ENCODE measurements at places on chromosomes 1 and 21.

GRCh38 chr1:85445906-85446305 is 19.1 kb downstream of the DDAH1 start:
- no peak for DNase-seq

GRCh38 chr21:38396325-38396724 is 102.0 kb downstream of the ERG start:
- no peak for DNase-seq

DNA sequence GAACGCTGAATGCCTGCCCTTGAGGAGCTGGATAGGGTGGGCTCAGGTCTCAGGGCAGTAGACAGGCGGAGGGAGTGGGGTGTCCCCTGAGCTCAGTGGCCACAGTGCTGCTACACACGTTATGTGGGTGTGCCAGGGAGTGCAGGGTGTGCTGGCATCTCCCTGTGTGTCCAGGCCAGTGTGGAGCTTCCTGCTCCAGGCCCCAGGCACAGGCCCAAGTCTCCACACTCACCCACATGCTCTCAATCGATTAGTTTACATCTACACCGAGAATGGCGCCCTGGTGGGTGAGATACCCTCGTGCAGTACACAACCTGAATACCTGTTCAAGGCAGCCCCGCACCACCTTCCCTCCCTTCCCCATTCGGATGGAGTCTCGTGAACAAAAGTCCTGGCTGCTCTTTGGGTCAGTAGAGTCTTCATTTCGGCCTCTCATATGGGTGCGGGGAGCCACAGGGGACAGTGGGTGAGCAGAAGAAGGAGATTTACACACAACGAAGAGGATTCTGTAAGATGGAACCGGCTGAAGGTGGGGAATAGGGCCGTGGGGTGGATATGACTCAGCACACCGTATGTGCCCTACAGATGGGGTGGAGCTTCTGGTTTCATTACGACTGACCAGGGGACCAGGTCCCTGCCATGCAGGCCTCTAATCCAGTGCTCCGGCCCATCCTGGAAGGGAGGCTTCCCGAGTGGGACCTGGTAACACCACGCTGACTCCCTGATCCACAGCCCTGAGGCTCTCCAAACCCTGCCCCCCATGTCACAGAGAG is 93.3 kb downstream of the SPSB1 start:
- no peak for DNase-seq

- DNase-seq, result no peak
These were observed at the start of gene PAPPA2 for GRCh38 chr1:176462674-176463378. Gene PAPPA2, plus strand, starts transcription at chr1:176463175. Its CDS starts 93,148 bp downstream, at chr1:176556323.

GRCh38 chr1:166484871-166485270 is 318.1 kb upstream of the FAM78B start:
- no peak for DNase-seq

DNA sequence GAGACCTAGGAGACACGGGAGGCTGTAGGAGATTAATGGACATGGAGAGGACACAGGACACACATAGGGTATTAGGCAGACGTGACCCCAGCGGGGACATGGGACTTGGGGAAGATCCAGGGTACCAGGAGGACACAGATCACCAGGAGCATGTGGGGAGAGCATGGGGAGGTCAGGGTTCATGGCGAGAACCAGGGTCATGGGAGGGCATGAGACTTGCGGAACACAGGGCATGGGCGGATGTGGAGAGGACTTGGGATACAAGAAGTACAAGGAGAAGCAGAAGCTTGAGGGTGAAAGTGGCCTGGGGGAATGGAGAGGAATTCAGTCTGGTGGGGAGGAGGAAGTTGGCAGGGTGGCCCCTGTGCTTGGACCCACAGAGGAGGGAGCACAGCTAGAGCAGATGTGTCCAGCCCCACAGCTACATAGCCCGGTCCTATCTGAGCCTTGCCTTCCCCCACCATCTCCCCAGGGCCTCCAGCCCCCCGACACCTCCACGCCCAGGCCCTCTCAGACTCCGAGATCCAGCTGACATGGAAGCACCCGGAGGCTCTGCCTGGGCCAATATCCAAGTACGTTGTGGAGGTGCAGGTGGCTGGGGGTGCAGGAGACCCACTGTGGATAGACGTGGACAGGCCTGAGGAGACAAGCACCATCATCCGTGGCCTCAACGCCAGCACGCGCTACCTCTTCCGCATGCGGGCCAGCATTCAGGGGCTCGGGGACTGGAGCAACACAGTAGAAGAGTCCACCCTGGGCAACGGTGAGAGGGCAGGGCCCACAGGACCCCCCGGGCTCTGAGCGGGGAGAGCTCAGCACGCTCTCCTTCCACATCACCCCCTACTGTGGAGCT is 12.1 kb downstream of the TIE1 start:
- no peak for DNase-seq

DNA sequence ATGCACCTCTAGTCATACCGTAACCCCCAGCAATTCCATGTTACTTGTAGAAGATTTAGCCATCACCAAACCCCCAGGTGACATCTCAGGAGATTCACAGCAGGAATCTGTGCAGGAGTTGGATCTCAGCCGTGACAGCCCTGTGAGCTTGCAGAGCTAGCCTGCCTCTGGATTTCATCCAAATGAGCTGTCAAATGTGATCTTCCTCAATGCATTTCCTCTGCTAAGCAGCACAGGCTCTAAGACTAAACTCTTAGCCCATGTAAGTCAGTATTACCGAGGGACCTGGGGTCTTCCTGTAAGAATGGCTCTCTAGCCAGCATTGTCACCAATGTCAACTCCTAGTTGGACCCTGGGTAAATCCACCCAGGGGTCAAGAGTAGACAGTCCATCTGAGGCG is 41.7 kb downstream of the UMODL1 start:
- DNase-seq, result no peak

DNA sequence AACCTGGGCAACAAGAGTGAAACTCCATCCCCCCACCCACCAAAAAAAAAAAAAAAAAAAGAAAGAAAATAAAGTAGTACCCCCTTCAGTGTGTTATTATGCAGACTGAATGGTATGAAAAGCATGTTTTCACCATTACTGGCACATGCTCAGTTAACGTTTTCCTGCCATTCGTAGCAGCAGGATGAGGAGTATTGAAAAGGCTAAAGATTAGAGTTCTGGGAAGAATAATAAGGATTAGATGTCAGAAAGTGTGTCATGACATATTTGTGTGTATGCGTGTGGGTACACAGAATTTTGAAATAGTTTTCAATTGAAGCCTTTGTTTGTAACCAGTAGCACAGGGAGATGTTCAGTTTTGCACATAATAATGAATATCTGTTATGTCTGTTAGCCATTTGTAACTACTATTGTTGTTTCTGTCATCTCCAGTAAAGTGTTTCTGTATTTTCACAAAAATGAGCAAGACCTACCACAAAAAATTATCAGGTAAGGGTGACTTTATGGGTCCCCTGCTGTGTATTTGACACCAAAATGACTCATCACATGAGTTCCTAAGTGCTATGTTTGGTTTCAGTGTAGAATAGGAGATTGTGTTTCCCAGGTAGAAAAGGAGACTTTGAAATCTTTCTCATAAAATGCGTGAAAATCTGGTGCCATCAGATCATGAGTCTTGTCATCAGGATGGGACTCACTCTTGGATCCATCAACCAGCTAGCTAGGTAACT is 358.9 kb downstream of the DISC1 start:
- no peak for DNase-seq

- no peak for DNase-seq
These were observed 1023.8 kb downstream of the MRPL39 start for GRCh38 chr21:24583473-24583872.

DNA sequence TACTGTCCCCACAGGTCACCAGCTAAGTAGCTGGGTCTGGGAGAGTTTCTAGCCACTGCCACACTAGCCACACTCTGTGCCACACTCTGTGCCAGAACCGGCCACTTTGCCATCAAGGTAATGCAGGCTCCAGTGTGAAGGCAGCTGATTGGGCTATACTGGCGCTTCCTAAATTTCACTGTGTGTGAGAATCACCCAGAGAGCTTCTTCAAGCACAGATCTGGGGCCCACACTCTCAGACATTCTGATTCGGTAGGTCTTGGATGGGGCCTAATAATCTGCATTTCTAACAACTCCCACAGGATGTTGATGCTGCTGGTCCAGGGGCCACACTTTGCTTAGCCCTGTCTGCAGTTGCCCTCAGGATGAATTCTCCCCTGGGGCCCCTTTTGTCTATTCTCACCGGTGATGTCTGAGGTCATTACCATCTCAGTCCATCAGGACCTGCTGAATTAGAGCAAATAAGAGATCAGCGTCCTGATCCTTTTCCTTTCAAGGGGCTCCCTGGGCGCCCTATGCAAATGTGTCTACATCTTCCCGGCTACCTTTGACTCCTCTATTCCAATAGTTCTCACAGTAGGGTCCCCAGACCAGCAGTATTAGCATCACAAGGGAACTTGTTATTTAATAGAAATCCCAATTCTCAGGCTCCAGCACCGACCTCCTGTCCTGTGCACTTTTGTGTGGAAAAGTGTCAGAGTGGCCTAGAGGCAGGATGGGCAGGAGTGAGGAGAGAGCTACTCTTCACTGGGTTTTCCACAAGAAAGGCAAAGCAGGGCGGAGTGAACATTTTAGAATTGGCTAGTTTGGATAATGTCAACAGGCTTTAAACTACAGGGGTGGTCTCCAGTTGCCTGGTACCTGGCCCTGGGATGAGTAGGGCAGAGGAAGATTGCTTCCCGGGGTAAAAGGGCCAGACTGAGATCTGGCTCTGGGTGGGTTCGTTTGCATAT is 24.7 kb upstream of the LRRN2 start:
- no peak for DNase-seq

GRCh38 chr1:43706598-43707189 is 642 bp upstream of the ST3GAL3 start:
- DNase-seq, result peak; percentile 5

DNA sequence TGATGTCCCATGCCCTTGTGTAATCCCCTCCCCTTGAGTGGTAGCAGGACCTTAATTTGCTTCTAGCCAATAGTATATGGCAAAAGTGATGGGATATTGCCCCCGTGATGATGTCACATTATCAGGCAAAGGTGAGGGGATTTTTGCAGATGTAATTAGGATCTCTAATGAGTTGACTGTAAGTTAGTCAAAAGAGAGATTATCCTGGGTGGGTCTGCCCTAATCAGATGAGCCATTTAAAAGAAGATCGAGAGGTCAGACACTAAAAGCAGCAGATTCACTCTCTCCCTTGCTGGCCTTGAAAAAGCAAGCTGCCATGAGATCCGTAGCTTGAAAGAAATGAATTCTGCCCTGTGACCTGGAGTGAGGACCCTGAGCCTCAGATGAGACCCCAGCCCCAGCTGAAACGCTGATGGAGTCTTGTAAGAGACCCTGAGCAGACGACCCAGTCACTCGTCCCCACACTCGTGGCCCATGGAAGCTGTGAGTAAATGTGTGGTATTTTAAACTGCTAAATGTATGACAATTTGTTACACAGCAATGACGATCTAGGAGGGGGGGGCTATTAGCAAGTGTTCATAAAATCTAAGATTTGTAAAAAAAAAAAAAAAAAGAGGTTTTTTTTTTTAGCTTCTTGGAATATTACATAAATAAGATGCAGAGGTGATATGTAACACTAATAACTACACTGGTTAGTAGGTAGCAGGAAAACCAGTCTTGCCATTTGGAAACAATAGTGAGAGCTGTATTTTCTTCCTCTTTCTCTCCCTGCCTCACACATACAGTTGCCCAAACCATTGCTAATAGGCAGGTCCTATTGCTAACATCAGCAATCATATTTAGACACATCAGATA is 50.3 kb upstream of the TARBP1 start:
- DNase-seq, result no peak

GRCh38 chr1:179251675-179252074 is 22.2 kb upstream of the ABL2 start:
- no peak for DNase-seq
